ENCODE measurements at places on chromosomes 12 and 14.

DNA sequence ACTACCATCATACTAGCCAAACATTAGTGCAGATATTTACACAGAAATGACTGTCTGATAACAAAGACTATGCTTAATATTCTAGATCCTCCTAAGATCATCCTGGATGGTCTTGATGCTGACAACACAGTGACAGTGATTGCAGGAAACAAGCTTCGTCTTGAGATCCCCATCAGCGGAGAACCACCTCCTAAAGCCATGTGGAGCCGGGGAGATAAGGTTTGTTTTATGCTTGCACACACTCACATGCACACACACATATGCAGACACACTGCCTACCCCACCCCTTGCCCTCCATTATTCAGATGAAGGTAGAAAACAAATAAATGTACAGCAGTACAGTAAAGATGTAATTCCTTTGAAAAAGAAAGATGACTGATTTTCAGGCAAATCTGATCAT, 44.4 kb upstream of the CHPT1 start:
- no peak for DNase-seq

GRCh38 chr12:95465275-95465674, 8.7 kb upstream of the METAP2 start:
- DNase-seq = no peak

DNA sequence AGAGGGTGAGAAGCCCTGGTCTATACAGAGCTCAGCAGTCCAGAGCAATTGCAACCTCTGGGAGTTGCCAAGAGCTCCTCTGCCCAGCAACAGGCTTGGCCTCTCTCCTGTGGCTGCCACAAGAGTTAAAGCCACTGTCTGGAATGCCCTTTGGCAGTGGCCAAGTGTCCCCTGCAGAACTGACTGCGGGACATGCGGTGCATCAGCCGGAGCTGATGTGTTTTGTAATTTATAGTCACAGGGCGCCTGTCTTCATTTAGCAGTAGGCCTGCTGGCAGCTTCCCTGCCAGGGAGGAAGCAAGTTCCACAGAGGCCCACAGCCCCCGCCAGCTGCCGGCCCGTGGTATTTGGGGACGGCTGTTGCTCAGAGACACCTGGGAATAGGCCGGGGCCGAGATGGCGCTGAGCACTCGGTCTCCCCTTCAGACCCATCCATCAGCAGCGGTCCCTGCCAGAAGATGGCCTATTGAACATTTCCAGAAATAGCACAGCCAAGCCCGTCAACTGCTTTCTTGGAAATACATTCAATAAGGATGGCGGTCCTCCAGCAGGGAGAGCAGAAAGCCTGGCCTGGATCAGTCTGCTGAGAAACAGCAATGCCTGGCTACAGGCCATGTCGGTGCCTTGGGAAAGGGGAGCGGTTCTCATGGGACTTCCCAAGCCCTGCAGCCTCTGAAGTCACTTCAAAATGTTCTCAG, 217.4 kb downstream of the CRADD start:
- DNase-seq = no peak

GRCh38 chr12:1766110-1766509, 54.3 kb upstream of the LRTM2 start:
- DNase-seq = no peak

DNA sequence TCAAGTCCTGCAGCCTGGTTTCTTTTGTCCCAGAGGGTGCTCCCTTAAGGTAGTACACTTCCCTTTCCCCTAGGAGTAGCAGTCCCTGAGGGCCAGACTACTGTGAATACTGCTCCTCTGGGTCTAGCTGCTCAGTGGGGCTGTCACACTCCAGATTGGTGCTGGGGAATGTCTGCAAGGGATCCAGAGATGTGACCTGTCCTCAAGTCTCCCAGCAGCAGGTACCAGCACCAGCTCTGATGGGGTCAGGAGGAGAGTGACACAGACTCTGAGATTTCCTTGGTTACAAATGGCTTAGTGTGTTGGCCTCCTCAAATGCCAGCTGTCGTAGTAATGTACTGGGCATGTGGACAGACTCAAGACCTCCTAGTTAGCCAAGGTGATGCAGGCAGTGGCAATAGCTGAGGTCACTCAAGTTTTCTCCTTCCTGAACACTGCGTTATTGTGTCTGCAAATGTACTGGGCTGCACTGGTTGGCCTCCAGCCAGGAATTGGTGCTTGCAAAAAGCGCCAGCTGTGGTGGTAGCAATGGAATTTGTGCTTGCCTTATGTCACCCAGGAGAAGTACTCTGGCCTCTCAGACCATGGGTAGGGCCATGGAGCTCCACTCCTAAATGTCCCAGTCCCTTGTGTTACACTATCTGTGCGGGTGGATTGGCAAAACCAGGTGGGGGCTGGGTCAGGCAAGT, 36.4 kb upstream of the AEBP2 start:
- DNase-seq = peak; percentile 11

GRCh38 chr14:54354096-54354495, 42.7 kb upstream of the CDKN3 start:
- DNase-seq = no peak

DNA sequence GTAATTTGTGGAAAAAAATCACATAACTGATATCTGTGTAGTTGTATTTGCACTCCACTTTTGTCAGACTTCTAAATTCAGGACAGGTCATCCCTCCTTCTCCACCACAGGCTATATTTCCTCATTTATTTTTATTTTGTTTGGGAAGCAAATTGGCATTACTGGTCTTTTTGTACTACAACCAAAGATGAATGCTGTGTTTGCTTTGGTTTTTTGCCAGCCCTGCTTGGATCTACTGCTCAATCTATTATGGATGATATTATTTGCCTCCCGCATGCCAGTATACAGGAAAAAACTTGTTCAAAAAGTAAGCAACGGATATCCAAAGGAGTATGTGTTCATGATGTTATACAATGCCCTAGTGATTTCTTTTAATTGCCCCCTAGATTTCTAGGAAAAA, 948.8 kb downstream of the TRHDE start:
- DNase-seq = no peak

GRCh38 chr14:37512173-37512572, 82.9 kb downstream of the FOXA1 start:
- no peak for DNase-seq

- DNase-seq = no peak
Observed at GRCh38 chr12:38711054-38711453, 194.3 kb downstream of the CPNE8 start.

GRCh38 chr14:21768116-21768874, 94.7 kb upstream of the OR4E1 start:
- peak; percentile 17 for DNase-seq

GRCh38 chr12:9344541-9344940, 136.3 kb upstream of the PZP start:
- DNase-seq = no peak

DNA sequence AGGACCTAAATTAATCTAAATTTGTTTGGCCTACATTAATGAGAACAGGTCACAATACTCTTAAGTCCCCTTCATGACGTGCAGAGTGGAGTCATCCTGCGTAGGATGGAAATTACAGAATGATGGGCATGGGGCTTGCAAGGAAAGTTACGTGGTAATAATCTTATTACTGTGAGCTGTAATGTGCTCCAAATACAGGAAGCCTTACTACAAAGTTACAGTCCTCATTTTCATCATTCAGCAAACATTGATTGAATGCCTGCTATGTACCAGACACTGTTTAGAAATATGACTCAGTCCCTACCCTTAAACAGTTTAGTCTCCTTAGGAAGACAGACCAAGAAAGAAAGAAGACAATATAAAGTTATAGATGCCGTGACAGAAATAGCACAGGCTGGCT, 9.4 kb downstream of the HIGD1C start:
- DNase-seq = no peak

DNA sequence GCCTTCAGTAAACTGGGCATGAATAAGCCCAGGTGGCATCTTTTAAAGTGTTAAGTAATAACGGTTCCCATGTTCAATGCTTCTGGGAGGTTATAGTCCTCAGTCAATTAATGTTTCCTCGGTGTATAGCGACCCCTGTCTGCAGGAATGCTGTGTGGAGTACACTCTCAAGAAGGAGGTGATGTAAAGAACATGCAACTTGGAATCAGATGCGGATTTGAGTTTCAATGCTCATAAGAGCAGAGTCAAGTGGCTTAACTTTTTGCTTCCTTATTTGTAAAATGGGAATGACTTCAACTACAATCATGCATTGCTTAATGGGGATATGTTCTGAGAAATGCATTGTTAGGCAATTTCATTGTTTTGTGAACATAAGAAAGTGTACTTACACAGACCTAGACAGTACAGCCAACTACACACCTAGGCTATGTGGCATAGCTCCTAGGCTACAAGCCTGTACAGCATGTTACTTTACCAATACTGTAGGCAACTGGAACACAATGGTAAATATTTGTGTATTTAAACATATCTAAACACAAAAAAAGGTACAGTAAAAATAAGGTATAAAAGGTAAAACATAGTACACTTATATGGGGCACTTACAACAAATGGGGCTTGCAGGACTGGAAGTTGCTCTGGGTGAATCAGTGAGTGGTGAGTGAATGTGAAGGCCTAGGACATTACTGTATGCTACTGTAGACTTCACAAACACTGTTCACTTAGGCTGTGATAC, 6.7 kb upstream of the MRPS35 start:
- DNase-seq = peak; percentile 85

DNA sequence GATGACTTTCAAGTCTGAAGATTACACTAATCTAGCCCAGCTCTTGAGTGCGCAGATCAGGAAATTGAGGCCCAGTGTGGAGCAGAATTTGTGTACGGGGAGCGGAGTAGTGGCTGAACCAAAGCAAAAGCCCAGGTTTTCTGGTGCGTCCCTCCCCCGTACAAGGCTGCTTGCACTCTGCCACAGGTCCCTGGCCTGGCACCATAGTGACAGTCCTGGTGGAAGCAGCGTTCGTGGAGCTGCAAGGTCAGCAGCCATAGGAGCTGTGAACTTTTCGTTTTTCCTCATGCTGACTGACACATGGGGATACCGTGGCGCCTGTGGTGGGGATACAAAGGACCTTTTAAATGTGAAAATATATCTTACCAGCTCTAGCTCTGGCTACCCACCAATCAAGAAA, 1.7 kb downstream of the EVL start:
- DNase-seq = no peak

- no peak for DNase-seq
Observed at GRCh38 chr12:6115389-6115788, 9.1 kb downstream of the VWF start.

DNA sequence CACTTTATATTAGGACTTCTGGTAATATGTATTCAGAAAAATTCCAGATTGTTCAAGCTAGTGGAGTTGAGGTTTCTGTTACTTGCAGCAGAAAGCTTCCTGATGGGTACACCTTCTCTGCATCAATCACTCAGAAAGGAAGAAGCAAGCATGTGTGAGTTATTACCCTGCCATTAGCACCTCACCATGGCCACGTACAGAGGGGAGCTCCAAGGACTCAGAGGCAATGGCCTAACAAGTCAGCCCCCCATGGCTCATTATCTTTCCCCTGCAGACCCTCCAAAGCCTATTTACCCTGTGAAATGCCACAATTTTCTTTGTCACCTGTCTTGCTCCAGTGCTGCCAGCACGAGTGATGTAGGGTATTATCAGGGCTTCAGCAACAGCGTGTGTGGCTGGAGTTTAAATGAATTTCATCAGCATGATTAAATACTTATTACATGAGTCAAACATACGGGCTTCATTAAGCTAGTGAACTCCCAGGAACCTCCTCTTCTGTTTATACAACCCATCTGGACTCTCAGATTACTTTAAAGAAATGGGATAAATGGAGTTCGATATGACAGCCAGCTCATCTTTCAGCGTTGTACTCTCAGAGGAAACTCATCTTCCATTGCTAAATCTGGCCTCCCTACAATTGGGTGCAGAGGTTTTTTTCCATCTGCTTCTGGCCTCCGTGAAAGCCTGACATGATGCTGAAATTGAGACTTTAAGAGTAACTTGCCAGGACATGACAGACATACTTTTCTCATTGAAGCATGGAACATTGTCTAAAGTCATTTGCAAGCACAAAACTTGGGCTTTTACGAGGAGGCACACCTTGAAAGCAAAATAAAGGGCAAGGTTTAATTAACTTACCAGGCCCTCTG, 135.9 kb downstream of the TMEM30B start:
- DNase-seq = peak; percentile 91

DNA sequence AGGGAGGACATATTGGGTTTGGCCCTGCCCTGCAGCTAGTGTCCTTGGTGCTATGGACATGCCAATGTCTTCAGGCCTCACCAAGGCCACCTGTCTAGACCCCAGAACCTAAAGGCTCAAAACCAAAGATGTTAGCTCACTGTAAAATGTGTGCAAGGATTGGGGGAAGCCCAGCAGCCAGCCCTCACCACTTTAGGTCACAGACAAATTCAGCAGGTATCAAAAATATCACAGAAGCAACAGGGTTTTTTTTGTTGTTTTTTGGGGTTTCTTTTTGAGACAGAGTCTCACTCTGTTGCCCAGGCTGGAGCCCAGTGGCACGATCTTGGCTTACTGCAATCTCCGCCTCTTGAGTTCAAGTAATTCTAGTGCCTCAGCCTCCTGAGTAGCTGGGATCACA, 29.0 kb upstream of the NINJ2 start:
- no peak for DNase-seq

DNA sequence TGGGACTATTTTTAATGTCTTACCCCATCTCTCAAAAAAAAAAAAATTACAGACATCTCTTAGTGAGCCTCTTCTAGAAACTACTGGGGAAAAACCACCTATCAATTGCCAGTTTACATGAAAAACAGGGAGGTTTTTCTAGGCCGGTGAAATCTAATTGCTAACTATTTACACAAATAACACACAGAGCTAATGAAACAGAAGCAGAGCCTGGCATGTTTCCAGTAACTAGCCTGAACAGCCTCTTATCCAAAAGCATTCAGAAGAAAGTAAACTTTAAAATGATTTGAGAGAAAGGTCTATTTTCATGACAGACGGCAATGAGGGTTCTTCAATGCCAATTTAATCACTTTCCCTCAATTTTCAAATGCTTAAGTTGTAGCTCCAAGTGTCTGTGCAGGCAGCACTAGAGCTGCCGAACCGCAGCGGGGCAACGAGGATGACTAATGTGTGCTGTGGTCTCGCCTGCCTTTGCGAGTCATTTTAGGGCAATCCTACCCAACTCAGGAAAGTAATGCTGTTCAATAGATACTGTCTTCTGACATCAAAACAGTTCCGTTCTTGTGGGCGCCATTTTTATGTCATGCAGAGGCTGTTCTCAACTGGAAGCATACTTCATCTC, 84.6 kb downstream of the SETD3 start:
- DNase-seq = peak; percentile 73

DNA sequence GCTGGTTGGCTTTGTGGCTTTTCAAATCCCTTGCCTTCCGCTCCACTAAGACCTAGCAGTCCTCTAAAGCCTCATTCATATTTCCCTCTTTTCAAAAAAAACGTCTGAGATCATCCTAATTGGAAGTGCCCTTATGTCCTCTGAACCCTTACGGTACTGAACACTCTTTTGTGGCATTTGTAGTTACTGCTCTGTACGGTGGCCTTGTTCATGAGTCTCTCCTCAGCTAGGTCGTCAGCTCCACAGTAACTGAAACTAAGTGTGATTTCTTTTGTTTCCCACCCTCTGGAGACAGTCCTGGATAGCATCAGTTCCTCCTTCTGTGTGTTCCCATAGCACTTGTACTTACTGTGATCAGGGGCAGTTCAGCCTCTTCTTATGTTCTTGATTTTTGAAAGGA, 49.7 kb downstream of the DAAM1 start:
- DNase-seq = no peak
